ENCODE measurements at places on chromosomes 7 and 10.

DNA sequence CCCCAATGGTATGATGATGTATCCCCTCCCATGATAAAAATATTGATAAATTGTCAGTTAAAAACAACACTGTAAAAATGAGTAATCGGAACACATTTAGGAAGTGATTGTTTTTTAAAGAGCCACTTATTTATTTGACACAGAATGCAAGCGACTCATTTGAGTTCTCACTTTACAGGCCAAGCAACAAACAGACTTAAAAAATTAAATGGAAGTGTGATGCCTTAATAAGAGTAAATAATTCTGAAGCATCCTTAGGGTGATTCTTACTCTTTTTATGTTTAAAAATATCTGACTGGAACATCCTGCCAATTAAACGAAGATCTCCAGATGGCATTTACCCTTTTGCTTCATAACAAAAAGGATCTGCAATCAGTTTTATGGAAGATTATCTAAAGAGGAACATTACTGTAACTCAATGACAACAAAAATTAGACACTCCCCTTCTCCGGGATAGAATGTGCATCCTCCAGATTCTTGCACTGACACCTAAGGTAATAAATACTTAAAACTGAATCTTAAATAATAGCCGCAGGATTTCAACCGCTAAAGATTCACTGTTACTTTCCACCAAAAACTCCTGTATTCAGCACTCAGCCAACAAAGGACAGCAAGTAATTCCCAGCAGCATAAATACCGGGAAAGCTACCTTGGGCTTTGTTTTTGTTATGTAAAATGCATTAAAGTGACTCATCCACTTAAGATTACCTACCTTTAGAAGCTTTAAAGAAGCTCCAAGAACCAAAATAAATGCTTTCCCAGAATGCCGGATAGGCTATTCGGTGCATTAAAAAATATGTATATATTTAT lies 1.7 kb downstream of the CACNA2D1 start:
- no peak for DNase-seq

DNA sequence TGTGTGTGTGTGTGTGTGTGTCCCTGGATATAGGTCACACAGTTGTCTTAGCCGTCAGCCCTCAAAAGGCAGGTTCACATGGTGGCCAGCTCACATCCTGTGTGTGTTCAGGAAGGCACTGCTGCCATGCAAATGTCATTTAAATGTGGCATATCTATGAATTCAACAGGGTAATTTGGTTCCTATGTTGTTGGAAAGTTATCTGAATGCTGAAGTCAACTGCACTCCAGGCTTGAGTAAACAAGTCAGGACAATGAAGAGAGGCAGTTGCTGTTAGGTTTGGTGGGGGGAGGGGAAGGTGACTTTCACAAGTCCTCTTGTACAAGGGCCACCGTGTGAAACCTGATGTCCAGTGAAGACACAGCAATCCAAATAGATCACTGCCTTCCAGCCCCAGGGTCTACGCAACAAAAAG lies 61.1 kb downstream of the PTPRE start:
- DNase-seq: peak; percentile 4

GRCh38 chr10:5644930-5645329 lies 21.5 kb downstream of the ASB13 start:
- DNase-seq: no peak

DNA sequence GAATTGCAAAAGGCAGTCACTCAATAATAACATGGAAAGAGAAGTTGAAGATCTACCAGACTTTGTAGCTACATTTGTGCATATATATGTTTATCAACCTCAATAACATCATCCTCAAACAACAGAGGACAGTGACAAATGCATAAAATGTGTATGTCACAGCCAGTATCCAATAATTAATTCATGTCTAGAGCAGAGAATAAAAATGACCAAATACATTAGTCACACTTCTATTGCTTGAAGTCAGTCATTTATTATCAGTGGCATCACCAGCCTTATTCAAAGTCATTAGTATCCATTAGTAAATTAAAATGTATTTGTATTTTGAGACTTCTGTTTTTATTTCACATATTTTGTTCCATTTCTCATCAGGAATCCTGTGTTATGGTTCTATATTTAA lies 852.8 kb downstream of the XPNPEP1 start:
- no peak for DNase-seq

DNA sequence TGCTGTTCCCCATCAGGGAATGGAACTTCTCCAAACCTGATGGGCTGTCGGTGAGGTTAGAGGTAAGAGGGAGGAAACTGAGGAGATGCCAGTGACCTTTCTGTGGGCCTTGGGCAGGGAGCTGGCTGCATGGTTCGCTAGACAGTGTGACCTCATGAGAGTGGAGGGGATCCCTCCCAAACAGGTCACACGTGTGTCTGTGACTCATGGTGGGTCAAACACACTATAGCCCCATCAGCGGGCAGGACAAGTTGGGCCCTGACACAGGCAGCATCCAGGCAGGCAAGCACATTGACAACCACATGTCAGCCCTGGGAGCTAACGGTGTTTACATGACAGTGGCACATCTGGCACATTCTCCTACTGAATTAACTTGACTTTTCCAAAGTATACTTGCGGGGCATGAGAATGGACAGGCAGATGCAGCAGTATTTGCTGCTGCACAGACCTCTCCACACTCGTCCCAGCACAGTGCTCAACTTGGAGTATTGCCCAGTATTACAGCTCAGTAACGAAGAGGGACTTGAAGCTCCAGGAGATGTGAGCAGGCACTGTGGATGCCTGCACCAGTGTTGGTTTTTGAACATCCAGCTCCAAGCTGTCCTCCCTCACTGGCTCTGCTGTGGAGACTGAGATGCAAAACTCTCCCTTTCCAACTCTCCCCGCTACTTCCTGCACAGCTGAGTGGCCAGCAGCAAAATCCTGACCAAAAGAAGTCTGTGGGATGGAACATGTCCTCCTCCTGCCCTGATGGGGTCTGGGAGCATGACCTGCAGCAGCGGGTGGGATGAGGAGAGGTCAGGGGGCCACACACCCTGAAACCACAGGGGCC lies 199.6 kb downstream of the WDR37 start:
- DNase-seq: no peak

DNA sequence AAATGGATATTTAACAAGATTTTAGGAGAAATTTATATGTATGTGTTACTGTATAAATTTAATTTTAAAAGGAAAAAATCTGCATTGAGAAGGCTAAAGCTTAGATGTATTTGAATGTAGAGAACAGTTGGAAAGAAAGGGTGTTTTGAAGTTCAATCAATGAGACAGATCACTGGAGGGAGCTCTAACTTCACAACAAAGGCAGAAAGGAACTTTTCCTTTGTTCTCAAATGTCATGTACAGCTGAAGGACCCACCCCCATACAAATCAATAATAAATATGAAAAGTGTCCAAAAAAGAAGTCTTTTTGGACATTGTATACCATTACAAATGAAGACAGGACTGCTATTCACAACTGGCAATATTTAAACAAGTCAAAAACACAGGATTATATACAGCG lies 403.4 kb downstream of the DNAJB9 start:
- DNase-seq: no peak

Data from femur (tissue), 1 donor.